ENCODE measurements at places on chromosomes 2 and 18.

- no peak for DNase-seq
Observed at GRCh38 chr2:240956171-240956934, 42.1 kb upstream of the SNED1 start.

GRCh38 chr2:129879614-129880180, 99.8 kb upstream of the RAB6C start:
- no peak for DNase-seq

DNA sequence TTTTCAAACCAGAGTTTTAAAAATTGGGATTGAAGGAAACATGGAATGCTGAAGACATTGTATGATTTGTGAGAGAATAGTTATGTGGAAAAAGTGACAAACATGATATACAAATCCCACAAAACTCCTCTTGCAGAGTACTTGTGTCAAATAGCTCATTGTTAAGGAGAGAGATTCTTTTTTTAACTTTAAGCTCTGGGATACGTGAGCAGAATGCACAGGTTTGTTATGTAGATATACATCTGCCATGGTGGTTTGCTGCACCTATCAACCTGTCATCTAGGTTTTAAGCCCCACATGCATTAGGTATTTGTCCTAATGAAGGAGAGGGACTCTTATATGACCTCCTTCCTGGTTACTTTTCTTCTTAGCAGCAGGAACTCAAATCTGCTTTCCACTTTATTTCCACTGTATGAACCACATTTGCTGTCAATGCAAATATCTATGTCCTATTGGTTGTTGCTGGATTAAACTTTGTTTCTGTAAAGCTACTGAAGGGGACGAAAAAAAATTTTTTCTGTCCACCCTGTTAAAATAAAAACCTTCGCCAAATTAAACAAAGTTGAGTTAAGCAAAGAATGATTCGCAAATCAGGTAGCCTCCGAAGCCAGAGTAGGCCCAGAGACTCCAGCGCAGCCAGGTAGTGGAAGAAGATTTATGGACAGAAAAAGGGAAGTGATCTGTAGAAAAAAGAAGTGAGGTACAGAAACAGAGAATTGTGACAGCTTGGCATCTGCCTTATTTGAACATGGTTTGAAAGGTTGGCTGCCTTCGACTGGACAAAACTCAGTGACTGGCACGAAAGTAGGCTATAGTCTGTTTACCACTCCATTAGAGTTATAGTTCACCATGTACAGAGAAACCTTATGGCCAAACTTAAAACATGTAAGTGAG, 430.1 kb upstream of the CHST9 start:
- DNase-seq, result no peak

DNA sequence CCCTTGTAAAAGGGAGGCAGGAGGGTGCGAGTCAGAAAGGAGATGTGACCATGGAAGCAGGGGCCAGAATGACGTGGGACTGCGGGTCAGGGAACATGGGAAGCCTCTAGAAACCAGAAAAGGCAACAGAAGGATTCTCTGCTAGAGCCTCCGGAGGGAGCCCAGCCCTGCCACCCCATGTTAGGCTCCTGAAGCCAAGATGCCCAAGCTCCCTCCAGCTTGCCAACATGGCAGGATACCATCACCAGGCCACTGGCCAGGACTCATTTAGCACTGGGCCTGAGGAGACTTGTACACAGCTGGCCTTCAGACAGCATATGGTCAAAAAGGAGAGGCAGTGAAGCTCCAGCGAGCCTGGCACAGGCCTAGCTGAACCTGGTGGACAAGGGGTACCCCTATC, 5.6 kb downstream of the TMEM247 start:
- no peak for DNase-seq

GRCh38 chr2:690799-691198, 13.6 kb upstream of the TMEM18 start:
- DNase-seq, result no peak

DNA sequence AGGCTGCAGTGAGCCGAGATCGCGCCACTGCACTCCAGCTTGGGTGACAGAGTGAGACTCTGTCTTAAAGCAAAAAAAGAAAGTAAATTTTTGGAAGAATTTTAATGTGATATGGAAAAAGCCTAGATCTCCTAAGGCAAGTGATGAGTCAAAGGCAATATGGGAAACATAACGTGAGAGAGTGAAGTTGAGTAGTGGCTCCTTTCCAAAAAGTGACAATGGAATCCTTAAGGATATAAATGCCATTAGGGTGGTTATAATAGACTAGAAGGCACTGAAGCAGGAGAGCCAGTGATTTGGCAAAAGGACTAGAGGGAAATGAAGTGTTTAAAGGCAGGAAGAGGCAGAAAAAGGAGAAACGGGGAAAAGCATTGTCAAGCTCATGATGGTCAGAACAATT, 25.6 kb downstream of the ARHGAP28 start:
- no peak for DNase-seq

DNA sequence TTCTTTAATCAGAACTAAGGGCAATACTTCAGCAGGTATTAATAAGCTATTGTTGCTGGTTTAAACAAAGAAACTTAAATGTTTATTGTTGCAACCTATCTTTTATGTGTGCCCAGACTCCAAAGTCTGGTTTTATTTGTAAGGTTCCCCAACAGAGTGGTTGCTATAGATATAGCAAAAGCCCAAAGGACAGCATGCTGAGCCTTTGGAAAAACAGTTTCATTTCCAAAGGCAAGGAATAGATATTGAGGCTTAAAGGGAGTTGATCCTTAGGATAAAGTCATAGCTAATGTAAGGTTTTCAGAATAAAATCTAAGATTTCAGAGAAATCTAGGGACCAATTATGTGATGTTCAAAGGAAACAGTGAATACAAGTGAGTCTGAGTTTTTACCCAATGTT, 413.2 kb upstream of the SLC14A2 start:
- DNase-seq, result no peak

Data from central memory CD4-positive, alpha-beta T cell (primary cell).